ENCODE measurements at places on chromosomes 16 and 17.

DNA sequence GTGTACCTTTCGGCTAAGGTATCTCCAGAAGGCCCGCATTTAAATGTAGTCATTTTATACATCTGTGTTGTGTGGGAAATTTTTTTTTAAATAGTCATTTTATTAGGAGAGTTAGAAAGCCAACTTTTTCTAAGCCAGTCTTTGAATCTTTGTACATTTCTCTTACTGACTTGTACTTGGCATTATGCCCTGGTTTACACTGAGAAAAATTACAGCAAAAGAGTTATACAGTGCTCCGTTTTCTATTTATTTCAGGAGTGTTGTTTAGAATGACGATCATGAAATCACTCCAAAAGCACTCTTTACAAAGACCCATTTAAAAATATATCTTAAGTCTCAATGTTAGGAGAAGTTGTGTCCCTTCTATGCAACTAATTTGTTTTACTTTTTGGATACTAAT is 91.8 kb downstream of the CYB561 start:
- no peak for DNase-seq

GRCh38 chr16:80081846-80082245 is 458.9 kb upstream of the DYNLRB2 start:
- DNase-seq: no peak

GRCh38 chr16:1453316-1453715 is 9.0 kb upstream of the CCDC154 start:
- DNase-seq: no peak

DNA sequence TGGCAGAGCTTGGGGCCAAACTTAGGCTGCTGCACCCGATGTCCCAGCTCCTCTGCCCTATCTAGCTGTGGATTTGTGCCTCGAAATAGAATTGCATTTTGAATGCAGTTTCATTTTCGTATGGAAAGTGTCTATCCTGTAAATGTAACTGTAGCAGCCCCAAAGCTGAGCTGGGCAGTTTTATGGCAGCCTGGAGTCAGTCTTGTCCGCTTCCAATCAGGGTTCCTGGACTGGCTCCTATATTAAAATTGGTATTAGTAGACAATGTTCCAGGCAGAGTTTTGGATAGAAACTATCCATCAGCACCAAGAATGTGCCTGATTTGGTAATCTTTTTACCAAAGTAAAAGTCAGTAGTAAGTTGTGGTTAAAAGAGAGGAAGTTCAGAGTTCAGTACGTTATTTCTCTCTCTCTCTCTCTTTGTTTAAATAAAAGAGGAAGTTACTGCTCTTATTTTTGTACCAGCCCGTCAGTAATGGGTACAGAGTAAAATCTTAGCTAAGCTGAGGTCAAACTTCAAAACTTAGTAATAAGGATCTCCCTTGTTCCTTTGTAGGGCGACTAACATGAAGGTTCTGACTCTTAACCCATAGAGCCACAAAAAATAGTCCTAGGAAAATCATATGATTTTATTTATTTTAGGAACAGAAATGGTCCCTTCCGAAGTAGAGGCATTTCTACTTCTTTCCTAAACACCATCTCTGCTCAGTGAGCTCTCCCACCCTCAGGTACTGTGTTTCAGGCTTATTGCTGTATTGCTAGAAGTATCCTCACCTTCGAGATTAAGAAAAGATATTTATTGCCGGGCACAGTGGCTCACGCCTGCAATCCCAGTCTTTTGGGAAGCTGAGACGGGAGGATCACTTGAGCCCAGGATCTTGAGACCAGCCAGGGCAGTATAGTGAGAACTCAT is 28.0 kb downstream of the PRKCB start:
- no peak for DNase-seq

DNA sequence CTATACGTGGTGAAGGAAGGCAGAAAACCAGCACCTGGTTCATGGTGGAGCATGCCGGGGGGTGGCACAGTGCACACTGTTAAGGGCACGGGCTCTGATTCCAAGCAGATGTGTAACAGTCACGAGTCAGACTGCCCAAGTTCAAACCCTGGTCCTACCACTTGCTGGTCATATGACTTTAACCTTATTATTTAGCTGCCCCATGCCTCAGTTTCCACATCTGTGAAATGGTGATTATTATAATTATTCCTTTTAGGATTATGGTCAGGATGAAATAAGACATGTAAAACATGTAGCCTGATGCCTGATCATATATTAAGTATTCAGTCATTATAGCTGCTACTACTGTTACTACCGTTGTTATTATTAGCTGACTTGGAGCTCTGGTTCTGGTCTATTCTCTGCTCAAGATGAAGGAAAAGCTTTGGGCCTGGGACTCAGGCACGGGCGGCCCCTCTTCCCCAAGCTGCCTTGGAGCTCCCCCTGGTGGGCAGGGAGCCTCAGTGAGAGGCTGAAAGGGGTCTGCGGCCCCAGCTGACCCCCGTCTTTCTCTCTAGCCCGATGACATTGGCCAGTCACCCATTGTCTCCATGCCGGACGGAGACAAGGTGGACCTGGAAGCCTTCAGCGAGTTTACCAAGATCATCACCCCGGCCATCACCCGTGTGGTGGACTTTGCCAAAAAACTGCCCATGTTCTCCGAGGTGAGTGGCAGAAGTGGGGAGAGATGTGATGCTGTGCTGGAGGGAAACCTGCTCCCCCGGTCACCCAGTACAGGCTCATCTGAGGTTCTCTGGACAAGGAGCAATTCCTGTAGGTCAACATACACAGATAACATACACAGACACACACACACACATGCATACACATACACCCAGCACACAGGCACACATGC is 14.0 kb downstream of the NR1D1 start:
- no peak for DNase-seq

GRCh38 chr17:34647511-34647910 is 68.1 kb downstream of the TMEM132E start:
- DNase-seq: no peak

- no peak for DNase-seq
These were observed 37.9 kb upstream of the SMIM36 start for GRCh38 chr17:55549140-55549539.

DNA sequence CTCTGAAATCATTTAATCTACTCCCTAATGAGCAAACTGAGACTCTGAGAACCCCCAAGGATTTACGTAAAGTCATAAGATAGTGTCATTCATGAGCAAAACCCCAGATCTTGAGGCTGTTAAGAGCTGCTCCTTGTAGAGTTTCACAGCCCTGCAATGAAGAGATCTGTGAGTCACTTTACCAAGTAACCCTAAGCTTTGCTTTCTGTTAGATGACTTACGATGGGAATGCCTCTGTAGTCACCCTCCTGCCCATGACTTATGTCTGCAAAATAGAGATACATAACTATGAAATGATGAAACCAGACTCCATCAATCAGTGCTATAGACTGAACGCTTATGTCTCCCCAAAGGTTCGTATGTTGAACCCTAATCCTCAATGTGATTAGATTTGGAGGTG is 117.7 kb downstream of the HS3ST3A1 start:
- no peak for DNase-seq

DNA sequence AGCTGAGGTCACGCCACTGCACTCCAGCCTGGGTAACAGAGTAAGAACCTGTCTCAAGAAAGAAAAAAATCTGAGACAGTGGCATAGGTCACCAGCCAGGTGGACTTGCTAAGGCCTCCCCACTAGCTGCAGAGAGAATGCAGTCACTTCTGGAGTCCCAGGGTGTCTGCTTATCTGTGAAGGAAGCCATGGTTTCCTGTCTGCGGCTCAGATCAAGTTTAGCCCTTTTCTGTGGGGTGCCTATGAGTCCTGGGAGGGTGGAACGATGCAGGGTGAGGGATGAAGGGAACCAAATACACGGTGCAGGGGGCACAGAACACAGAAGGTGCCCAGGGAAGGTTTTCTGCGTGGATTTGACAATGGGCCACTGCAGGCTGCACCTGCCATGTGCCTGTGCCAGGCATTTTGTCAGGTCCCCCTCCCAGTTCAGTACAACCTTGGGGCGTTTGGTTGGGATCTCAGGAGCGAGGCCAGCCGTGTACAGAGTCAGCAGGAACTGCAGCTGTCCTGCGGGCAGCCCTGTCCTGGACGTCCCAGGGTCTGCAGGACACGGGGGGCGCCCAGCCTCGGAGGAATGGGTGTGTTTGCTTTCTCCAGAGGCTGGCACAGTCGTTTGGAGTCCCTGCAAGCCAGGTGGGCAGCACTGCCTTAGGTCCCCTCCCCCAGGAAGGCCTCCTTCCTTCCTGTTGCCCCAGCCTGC is 41.8 kb downstream of the RAB11FIP4 start:
- DNase-seq: no peak

- DNase-seq: no peak
These were observed 855 bp downstream of the TUFM start for GRCh38 chr16:28845293-28845692.

DNA sequence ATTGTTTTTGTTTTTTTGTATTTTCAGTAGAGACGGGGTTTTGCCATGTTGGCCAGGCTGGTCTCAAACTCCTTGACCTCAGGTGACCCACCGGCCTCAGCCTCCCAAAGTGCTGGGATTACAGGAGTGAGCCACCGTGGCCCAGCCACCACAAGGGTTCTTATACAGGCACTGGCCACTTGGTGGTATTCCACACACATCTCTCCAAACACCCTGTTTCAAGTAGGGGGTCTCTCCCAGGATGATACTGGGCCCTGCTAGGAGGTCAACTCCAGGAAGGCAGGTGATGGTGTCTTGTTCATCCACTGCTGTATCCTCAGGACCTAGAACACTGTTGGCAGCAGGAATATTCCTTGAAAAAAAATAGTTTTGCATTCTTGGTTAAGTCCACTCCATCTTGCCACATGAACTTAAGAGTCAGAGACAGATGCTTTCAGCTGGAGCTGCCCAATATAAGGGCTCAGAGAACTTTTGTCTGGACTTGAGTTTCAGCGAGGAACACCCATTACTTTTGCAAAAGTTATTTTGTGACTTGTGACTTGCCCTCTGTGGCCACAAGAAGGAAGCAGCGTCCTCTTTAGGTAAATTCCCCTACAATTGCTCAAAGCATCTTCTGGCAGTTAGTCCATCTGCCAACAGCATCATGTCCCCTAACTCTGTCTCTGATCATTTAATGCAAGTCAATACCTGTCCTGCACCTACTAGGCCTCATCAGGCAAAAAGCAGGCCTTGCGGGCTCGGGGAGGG is 7.4 kb upstream of the EEF2K start:
- DNase-seq: no peak

DNA sequence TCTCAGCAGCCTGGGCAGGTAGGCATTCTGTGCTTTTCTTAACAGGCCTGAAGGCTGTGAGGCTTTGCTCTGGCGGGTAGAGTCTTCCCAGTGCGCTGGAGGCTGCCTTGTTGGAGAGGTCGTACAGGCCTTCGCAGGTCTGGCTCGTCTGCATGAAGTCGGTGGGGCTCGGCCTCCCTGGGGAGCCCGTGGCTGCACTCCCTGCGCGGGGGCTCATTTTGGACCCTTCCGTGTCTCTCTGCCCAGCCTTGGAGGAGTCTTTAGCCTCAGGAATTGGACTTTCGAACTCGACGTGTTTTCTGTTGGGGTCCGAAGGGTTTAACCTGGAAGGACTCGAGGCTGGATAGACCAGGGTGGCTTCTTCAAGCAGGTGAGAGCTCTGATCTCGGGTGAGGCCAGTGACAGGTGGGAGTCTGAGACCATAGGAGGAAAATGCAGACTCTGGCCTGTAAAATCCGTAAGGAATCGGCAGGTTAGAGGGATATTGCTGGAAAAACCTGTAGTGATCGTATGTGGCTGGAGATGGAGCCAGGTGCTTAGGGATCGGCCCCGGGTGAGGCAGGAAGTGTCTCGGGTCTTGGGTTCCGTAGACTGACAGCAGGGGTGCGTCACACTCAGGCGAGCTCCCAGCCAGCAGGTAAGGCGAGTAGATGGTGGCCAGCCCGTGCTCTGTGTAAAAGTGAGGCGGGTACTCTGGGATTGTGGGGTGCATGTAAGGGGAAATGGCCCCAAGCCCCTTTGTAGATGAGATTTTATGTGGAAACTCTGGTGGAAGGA is 8.6 kb downstream of the ZNF750 start:
- DNase-seq: no peak

GRCh38 chr16:28280881-28281836 is 11.2 kb upstream of the SBK1 start:
- no peak for DNase-seq

DNA sequence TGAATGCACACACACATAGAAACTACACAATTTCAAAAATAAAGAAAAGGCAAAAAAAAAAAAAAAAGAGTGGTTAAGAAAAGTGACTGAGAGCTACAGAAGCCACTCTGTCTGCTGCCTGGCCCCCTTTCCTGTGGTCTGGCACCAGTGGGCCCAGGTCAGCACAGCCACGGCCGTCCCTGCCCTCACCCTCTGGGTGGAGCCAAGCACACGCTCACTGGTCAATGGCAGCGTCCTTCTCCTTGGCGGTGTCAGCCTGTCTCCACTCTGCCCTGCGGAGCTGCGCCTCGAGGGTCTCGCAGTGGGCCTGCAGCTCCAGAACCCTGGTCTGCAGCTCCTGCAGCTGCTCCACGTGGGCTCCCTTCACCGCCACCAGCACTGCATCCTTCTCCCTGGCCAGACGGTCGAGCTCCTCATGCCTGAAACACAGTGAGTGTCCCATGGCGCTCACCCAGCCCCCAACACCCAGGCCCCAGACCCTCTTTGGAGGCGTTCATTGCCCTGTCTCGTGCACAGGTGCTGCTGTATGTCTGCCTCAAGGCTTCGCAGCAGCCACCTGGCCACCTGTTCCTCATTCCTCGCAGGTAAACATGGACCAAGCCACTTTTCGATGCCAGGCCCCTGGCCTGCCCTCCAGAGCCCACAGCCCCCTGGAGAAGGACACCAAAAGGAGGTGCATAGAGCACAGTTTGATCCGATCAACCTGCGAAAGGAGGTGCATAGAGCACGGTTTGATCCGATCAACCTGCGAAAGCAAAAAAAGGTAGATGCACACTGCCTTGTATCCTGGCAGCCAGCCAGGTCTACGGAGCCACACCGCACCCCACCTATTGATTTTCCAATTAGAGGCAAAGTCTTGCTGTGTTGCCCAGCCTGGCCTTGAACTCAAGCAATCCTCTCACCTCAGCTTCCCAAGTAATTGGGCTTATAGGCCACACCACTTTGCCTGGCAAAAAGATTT is 24.4 kb downstream of the CCDC57 start:
- no peak for DNase-seq

GRCh38 chr16:67458121-67458641 is 22.8 kb downstream of the ATP6V0D1 start:
- no peak for DNase-seq

GRCh38 chr17:15321556-15322251 is 19.7 kb downstream of the TEKT3 start:
- no peak for DNase-seq

DNA sequence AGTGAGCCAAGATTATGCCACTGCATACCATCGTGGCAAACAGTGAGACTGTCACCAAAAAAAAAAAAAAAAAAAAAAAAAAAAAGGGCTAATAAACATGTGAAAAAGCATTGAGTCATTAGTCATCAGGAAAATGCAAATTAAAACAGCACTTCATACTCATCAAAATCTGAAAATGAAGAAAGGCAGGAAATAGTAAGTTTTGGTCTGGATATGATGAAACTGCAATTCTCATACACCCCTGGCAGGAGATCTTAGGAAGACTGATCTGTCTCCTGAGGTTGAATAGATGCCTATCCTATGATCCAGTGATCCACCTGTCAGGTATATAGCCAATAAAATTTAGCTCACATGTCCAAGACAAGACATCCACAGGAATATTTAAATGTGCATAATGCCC is 212.7 kb downstream of the CPPED1 start:
- DNase-seq: no peak
